ENCODE measurements at places on chromosomes 5 and 9. TPM values are rescaled to one million over a fixed set of nuclear protein-coding genes. Genes with fewer than 3 reads are reported as not detected.

LRRC70 gene
- total RNA-seq, result 10.4 TPM

GRCh38 chr5:65555287-65555686 lies 7.7 kb downstream of the CENPK start:
- no peak for DNase-seq

DNA sequence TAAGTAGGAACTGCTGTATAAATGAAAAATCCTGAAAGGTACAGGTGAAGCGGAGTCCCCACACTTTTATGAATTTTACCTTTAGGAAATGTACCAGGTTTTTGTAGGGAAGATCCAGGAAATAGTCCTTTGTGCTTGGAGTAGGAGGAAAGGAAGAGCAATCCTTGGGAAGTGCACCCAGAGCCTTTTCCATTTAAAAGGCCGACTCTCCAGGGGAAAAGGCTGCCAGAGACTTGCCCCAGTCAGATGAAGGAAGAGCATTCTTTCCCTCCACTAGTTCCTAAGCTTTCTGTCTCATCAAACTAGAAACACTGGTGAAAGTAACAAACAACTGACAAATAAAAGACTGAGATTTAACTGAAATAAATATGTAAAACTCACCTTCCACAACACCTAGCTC lies 779.4 kb upstream of the CDH6 start:
- DNase-seq, result no peak

- no peak for DNase-seq
Measured at GRCh38 chr9:120892748-120893610, 16.0 kb upstream of the PHF19 start.

C8G gene
- 1.4 TPM for total RNA-seq

GRCh38 chr5:170296935-170297588 lies 515 bp downstream of the LCP2 start:
- no peak for DNase-seq

GRCh38 chr5:178216779-178217178 lies 12.4 kb downstream of the HNRNPAB start:
- no peak for DNase-seq

DNA sequence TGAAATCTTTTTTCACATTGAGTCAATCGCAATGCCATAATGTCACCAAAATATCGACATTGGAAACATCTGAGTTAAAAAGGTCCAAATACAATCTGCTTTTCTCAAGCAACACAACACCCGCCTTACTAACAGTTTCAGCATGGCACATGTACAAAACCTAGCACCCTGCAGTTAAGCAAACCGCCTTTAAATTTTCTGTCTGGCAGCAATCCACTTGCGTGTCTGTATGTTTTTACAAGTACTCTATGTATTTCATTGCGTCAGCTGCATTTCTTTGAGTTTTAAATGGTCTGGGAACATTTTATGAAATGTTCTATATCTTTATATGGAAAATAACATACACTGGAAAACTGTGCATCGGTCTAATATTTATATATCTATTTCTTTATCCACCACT lies 134.6 kb downstream of the DENND1A start:
- peak; percentile 29 for DNase-seq

DNA sequence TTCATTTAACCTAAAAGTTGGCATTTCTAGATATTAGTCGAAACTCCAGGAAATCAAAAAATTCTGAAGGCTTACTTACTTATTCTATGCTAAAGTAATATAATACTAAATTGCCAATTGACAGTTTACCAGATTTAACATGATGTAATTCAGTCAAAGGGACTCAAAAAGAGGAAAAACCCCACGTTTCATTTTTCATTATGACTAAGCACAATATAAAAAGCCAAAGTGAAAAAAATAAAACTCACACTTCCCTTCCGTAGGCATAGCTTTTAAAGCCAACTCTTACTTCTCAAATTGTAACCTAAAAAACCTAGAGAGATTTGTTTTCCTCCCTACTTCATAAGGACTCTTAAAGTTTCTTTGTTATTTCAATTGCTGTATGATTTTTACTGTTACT lies 146.6 kb downstream of the RAPGEF6 start:
- no peak for DNase-seq

GRCh38 chr5:59236986-59237385 lies 654.1 kb downstream of the RAB3C start:
- DNase-seq, result no peak

DNA sequence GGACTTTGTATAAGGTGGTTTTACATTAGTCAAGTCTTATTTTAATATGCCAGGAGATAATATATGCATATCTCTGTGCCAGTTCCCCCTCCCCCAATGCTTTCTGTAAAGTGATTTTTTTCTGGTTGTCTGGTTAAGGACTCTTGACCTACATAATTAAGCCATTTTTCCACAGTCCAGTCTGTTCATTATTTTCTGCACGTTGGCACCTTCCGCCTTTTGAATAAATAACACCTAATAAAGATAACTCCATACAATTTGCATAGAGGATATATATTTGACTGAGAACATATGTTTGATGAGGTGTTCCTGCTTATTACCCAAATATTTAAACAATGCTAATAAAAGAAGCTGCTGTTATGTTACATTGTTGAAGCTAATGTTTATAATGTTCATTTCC lies 320.9 kb downstream of the DMAC1 start:
- no peak for DNase-seq

ANKDD1B gene
- 2.3 TPM for total RNA-seq

DNA sequence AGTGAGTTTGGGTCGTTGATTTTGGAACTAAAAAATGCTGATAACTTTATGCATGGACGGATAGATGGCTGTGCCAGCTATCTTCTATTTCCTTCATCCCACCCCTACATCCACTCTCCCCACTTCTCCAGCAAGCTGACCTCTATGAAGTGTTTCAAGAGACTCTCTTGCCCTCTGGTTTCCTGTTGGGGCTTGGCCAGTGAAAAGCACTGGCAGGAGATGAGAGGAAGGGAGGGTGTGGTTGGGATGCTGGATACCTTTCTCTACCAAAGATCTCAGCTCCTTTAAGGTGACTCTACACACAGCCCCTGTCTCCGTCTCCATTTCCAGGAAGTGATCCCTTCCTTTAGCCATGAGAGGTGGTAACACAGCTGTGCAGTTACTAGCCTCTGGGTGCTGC lies 30.0 kb upstream of the JMY start:
- DNase-seq, result no peak

SHISAL2B gene
- total RNA-seq, result not detected

DNA sequence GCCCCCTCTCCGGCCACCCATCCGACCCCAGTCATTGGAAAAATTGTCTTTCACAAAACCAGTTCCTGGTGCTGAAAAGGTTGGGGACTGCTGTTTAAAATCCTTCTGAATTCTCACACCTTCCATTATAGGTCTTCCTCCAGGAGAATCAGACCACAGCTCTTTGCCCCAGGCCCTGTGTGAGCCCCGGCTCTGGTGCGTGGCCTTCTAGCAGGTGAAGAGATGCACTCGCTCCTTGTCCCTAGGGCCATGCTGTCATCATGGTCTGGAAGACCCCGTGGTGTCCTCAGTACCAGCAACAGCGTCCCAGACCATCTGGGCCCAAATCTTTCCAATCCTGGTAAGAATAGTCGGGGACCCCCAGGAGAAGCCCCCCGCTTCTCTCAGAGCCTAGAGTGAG lies 95.2 kb downstream of the DAP start:
- no peak for DNase-seq

DNA sequence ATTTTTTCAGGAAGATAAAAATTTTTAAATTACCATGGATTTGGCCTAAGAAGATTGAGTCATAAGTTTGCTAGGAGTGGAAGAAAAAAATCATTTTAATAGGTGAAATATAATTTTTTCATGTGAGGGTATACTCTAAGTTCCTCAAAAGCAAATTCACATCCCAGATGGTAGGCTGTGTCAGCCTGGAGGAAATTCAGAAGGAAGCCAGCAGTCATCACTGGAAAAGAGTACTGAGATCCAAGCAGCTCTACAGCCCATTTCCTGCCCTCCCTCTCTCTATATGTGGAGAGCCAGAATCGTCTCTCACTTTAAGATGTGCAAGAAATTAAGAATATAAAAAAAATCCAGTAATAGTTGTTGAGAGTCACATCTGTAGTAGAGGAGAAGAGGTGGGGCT lies 126.5 kb upstream of the CDH18 start:
- no peak for DNase-seq

- DNase-seq, result peak; percentile 59
Measured at GRCh38 chr5:139646912-139647505, 1.1 kb upstream of the CXXC5 start.

DNA sequence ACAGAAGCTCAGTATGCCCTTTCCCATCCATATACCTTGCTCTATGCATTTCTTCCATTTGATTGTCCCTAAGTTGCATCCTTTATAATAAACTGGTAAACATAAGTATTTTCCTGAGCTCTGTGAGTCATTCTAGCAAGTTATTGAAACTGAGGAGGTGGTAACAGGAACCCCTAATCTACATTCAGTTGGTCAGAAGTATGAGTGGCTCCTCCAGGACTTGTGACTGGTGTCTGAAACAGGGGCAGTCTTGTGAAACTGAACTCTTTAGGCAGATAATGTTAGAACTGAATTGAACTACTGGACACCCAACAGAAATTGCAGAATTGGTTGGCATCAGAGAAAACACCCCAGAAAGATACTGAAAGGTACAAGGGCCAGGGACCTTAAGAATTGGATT lies 133.1 kb upstream of the POU5F2 start:
- no peak for DNase-seq

CDH9 gene
- not detected for total RNA-seq

LURAP1L gene
- total RNA-seq, result 7.2 TPM

- DNase-seq, result no peak
Measured at GRCh38 chr9:38136386-38136785, 67.4 kb upstream of the SHB start.

SLCO4C1 gene
- 1.0 TPM for total RNA-seq

GRCh38 chr9:123337971-123338370 lies 18.0 kb upstream of the CRB2 start:
- no peak for DNase-seq

- DNase-seq, result no peak
Measured at GRCh38 chr5:62299600-62299999, 6.4 kb upstream of the KIF2A start.

DNA sequence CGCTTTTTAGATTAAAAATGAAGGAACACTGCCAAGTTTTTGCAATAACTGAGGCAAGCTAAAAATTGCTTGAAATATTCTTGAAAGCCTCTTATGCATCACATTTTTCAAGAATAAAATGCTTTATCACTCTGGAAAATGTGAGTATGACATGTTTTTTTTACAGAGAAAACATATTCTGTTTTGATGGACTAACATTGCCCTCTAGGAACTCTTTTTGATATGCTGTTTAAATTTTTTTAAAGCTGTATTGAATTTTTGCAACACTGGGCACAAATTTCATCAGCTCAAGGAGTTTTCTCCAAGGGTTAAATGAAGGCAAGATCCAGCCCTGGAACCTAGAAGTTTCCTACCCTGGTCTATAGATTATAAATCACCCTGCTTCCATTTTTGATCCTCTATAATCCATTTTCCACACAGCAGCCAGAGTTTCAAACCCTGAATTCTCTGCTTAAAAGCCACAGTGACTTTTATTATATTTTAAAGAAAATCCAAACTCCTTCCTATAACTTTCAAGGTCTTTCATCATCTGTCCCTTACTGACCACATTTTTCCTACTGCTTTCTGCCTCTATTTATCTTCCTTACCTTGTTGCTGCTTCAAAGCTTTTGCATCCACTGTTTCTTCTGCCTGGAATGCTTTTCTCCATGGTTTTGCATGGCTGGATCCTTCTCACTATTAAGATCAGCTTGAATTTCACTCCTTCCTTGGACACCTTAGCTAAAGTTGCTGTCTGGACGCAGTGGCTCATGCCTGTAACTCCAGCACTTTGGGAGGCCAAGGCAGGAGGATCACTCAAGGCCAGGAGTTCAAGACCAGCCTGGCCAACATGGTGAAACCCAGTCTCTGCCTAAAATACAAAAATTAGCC lies 60.9 kb downstream of the IL31RA start:
- no peak for DNase-seq

- no peak for DNase-seq
Measured at GRCh38 chr9:121950441-121950840, 142.7 kb downstream of the TTLL11 start.

GRCh38 chr5:66742896-66743247 lies 146.7 kb downstream of the MAST4 start:
- DNase-seq, result no peak

DNA sequence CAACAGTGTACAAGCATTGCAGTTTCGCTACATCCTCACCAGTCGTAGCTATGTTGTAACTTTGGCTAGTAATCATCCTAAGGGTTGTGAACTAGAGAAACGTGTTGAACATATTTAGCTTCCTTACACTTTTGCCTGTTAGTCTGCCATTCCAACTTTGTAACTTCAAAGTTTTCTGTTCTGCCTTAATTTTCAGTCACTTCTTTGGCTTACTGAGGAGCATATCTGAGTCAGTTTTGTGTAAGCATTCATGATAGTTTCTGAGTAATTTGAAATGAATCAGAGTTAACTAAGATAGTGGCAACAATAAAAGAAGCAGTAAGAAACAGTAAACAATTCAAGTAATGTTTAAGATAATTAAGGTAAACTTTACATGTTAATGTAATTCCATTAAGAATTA lies 58.9 kb upstream of the MCCC2 start:
- DNase-seq, result no peak

PCDHA9 gene
- total RNA-seq, result 0.10 TPM

ACSL6 gene
- total RNA-seq, result 2.5 TPM

DNA sequence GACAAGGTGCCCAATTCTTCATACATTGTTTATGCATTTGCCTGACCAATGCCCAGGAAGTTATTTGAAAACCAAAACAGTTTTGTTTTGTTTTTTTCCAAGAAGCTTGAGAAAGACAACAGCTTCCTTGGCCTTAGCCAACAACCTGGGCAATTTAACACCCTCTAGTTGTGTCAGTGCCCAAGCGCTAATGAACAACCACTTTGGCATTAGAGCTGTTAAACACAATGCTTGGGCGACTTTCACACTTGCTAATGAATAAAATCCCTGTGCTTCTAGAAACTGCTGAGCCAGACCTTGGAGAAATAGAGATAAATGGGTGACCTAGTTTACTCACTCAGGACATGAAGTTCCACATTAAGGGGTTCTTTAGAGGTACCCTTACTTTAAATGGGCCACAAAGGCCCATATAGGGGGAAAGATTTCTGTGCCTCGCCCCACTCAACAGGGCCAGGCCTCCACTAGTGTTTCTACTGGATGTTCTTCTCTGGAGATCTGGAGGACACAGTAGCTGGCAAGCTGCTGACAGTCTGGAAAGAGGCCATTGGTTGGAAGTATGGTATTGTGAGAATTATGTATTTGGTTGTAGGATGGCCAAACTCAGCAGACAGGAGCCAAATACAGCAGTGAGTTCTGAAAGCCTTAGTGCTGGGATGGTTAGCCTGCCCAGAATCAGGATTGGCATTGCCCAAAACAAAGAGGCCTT lies 179.8 kb downstream of the DOCK8 start:
- no peak for DNase-seq

- DNase-seq, result peak; percentile 86
Measured at GRCh38 chr9:77495834-77496671, 152.1 kb downstream of the GNA14 start.

Measured in tongue (tissue), 3 donors.